ENCODE measurements at places on chromosomes 3 and 15. TPM values are rescaled to one million over a fixed set of nuclear protein-coding genes. Genes with fewer than 3 reads are reported as not detected.

DNA sequence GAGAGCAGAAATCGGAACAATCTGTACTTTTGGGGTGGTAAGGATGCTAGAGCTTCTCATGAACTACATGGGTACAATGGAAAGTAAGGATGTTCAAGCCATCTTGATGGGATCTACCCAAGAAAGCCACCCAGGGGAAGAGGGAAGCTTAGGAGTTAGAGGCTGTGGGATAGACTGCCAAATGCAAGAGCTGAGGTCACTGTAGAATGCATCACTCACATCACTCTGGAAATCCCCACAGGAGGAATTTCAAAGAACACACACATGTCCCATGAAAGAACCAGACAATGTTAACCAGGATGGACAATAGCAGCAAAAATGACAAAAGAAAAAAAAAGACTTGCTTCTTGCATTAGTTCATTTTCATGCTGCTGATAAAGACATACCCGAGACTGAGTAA lies 32.8 kb upstream of the UBE2E2 start:
- no peak for DNase-seq

- no peak for DNase-seq
These were observed 408.2 kb upstream of the RASGRP1 start for GRCh38 chr15:38972831-38973230.

GRCh38 chr15:101009176-101009575 lies 90.0 kb downstream of the LRRK1 start:
- no peak for DNase-seq

SERPINI1 gene
- total RNA-seq = 13.8 TPM

Measured in aorta (tissue), 5 donors.